IPS-NIHi11 (cell line): ENCODE measurements at places on chromosomes 5 and 9.
A peak's percentile ranks its signal among the peaks of the same experiment; 100 is the strongest.

DNA sequence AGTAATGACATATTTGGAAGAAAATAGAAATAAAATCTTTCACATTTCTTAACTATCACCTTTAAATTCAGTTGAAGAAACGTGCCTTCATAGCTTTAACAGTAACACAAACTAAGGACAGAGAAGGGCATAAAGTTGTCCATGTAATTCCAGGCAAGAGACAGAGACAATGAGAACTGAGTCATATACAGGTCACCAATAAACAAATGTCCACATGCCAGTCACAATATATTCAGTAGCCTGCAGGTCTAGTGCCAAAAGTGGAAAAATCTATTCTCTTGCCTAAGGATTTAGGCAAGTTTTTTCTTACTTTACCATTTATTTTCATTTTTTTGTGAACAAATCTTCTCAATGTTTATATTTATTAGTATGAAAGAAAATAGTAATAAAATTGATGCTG lies 1711.5 kb upstream of the NUDT12 start:
- DNase-seq = no peak

GRCh38 chr5:82374637-82375036 lies 96.5 kb upstream of the RPS23 start:
- no peak for DNase-seq

DNA sequence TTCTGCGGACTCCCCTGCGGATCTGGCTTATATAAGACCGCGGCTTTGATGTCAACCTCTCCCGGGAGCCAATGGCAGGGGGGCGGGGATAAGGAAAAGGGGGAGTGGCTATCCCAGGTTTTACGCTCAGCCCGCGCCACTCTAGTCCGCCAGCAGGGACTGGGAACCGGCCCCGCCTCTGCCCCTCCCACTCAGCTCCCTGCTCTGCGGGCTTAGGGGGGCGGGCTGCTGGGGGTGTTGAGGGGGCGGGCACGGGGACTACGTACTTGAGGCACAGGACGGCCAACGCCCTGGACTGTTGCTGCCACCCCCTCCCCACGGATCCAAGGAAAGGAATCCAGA lies at the start of gene HAND1:
Gene HAND1 (minus strand): TSS at position 4 of the 342 bp plus-strand sequence. CDS start 219 bp downstream, outside the sequence.
- DNase-seq = peak; percentile 88

DNA sequence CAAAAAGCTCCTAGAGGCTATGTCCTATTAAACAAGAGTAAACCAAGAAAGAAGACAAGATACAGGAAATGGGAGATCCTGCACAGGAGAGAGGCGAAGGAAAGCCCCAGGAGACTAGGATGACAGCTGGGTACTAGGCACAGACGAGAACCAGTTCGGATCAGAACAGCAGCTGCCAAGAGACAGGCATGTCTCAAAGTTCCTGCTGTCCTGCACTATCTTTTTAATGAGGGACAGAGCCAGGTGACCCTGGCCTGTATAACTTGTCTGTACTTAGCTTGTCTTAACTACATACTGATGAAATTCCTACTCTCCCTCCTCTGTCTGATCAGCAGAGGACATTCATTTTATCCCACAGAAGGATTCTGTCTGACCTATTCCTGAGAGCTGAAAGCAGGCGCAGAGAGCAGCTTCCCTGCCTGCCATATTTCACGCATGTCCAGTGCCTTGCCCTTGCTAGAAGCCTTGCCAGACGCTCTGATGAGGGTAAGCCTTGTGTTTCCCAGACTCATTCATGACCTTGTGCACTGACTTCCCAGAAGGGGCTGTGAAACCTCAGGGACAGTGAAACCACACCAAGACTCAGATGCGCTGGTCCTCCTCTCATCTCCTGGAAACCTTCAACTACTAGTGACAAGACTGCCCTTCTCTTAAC lies 24.7 kb downstream of the TSC1 start:
- no peak for DNase-seq

DNA sequence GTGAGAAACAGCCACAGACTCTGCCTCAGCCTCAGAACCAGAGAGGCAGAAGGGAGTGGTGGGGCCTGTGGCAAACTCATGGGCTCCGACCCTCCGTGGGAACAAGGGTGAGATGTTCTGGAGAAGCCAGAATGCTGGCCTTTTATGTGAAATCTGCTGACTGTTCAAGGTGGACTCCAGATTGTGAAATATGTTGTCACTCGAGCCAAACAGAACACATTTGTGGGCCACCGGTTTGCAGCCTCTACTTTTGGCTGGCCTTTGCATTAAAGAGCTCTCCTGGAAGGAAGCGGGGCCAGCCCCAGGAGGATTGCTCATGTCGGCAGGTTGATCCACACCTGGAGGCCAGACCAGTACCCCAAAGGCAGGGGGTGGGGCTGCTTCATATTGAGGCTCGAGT lies 62.4 kb downstream of the ERGIC1 start:
- DNase-seq = no peak

DNA sequence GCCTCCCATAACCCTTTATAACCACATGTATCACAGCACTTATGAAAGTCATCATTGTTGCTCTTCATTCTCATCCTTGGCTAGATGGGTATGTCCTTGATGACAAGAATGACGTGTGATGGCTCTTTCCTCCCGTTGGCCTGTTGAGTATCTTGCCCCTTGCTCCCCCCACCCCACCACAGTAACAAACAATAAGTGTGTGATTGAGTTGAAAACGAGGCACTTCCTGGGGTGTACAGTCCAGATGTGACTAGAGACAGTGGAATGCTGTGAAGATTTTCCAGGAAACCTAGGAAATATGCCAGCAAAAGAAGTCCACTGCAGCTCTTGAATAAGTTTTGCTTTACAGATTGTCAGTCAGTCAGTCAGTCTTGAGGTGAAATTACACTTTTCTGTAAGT lies 262.5 kb downstream of the ELAVL2 start:
- no peak for DNase-seq

GRCh38 chr5:157449011-157449723 lies 10.8 kb upstream of the NIPAL4 start:
- no peak for DNase-seq

DNA sequence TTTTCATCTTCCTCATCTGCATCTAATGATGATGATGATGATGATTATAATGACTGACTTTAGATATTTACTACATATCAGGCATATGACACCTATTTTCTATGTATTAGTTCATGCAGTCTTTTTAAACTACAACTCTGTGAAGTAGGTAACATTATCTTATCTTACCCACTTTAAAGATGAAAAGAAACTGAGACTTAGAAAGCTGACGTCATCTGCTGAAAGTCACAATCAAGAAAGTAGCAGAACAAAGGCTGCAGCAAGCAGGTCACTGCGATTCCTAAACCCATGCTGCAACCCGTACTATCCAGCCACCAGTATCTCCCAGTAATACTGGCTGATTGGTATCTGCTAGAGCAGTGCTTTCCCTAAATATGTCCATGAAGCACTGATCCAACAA lies 40.1 kb upstream of the INSYN2B start:
- DNase-seq = no peak

DNA sequence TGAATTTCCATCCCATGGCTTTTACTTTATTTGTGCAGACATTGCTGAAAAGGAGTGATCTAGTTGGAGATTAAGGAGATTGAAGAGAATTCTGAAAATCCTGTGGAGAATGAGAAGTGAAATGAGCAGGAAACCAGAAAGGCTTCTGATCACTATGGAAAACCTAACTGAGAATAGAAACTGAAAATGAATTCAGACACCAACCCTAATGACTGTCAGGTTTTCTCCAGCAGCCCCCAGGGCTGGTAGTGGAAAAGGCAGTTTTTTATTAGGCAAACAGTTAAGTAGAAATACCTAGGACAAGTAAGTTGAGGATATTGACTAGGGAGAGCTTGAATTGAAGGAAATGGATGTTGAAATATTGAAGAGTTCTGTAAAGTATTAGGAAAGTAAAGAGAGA lies 14.7 kb upstream of the ARRDC3 start:
- no peak for DNase-seq

GRCh38 chr9:129282272-129282671 lies 104.2 kb upstream of the IER5L start:
- DNase-seq = peak; percentile 42

GRCh38 chr5:28602429-28602828 lies 1564.0 kb upstream of the CDH9 start:
- DNase-seq = no peak

DNA sequence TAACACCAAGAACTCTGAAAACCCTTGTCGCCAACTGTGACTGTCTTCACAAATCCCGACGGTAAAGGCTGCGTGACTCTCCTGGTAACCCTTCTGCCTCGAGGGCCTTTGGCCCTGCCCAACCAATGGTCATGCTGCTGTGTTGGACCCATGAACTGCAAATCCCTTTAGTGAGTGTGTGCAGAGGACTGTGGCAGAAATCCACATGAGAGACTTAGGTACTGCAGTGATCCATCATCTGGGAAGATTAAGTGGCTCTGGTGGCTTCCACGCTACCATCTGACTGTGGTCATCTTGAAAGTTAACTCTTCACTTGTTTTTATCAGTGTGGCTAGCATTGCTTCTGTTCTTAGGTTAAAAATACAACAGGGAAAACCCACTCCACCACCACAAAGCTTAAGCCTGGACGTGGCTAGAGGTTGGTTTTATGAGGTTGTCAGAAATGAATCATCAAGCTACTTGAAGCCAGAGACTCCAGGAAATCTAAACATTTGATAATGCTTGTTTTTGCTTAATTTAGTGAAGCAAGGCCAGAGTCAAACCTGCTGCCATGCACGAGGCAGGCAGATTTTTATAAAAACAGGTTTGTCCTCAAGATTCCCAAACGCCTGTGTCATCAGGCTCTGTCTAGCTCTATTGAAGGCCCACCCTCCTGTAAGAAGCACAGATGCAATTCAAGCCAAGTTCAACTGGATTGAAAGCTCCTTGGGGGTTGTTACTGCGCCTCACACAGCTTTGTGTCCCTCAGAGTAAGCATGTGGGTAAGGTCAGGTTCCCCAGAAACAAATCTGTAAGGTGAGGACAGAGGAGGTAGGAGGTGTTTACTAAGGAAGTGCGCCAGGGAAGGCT lies 52.7 kb upstream of the ERCC6L2 start:
- DNase-seq = no peak

DNA sequence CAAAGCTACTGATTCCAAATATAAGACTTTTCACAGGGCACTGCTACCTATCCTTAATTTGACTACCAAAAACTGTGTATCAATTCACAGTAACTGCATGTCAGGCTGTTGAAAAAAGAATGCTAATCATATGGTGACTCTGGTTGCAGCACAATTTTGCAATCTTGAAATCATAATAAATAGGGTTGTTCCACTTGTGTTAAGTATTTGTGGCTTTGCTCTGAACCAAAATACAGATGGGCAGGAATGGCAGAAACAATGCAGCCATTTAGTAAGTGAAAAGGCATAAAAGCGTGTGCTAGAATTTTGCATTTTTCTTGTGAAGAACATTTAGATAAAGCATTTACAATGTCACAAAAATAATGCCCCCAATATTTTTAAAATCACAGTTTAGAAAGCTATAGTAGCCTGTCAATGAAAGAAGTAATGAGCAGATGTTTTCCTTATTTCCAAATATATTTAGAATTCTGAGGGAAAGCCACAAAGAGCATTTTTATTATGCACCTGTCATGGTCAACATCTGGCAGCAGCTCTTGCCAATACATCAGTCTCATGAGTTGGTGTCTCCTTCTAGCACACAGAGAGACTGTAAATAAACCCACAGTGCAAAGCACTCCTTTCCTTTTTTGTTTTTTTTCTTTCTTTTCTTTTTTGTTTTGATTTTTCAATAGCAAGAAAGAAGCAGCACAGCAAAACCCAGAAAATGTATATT lies 54.8 kb upstream of the PAM start:
- no peak for DNase-seq

DNA sequence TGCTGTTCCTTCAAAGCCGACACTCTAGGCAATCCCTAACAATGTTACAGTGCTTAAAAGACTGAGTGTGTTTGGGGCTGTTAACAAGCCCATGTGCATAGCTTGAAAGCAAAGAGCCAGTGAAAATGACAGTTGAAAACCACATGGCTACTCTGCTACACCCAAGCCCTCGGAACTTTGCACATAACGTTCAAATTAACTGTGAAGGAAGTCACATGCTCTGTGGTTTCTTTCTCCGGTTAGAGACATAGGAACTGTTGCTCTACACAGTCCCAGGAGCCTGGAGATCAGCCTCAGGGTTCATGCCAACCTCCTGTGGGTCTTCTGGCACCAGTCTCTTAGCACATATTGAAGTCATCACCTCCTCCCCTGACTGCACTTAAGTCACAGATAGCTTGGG lies 51.1 kb downstream of the C9orf152 start:
- DNase-seq = no peak

GRCh38 chr5:25646421-25647341 lies 1001.9 kb upstream of the CDH10 start:
- no peak for DNase-seq

- no peak for DNase-seq
These were observed 206.4 kb downstream of the PAPPA start for GRCh38 chr9:116360016-116360415.

DNA sequence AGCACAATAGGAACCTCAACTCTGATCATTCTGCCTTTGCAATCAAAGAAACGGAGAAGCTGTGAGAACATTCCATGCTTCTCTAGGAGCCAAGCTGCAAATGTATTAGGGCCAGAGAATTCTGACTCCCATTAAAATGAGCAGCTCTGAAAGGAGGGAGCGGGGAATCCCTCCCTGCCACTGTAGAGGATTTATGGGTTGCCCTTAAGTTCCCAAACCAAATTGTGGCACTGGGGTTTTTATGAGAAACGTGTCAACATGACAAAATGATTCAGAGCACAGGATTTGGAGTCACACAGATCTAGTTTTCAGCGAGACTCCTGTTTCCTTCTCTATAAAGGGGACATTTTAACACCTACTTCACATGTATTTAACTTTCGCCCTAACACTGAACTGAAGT lies 1.8 kb downstream of the IL6ST start:
- no peak for DNase-seq

DNA sequence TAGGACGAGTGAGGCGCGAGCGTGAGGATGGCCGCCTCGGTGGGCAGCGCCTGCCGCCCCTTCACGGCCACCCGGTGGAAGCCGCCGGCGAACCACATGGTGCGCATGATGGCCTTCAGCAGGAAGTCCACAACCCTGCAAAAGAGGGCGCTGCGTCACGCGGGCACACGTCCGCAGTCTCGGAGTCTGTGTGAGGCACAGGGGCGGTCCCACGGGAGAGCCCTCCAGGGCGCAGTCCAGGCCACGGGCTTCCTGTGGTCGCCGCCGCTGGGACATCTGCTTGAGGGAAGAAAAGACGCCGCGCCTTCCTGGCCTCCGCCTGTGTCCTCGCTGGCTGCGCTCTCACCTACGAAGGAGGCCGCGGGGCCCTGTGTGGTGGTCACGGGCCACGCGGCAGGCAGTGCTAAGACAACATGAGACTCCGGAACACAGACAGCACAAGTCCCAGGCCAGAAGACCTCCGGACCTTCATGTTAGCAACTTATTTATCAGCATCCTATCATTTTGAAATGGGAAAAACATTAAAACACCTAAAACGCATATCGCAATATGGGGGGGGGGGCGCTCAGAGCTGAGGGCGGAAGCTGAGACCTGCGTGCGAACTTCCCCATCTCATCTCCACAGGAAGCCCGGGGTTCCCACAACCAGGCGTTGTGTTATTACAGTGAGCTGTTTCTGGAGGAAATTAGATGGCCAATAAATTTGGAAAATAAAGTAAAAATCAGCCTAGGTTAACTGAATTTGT lies 28.8 kb downstream of the LPCAT1 start:
- no peak for DNase-seq

GRCh38 chr9:131481441-131482342 lies 21.0 kb upstream of the POMT1 start:
- DNase-seq = no peak

- no peak for DNase-seq
These were observed 25.8 kb upstream of the HMCN2 start for GRCh38 chr9:130239741-130240241.
